Chondrocyte (in vitro differentiated cells): ENCODE measurements at places on chromosomes 16 and 17. TPM values are rescaled to one million over a fixed set of nuclear protein-coding genes. Genes with fewer than 3 reads are reported as not detected.

The PYY gene
- total RNA-seq, result not detected in 3 replicates

The KRT32 gene
- total RNA-seq, result not detected in 3 replicates

DNA sequence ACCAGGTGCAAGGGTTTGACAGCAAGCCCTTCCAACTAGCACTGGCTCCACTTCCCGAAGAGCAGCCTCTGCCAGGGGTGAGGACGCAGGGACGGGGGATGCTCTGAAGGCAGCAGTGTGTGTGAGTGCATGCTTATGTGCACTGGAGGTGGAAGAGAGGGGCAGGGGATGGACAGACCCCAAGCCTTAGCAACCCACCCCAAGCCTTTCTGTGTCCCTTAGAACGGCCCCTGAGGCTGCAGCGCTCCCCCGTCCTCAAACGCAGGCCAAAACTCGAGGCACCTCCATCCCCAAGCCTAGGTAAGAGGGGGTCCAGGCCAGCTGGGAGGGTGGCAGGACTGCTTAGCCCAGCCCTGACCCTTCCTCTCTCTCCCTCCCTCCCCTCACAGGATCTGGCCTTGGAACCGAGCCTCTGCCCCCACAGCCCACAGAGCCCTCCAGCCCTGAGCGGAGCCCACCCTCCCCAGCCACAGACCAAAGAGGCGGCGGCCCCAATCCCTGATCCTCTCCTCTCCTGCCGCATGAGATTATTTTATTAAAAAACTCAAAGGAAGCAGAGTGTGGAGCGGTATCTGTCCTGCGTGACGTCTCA is 2.9 kb downstream of the ACD start:
- no peak for DNase-seq

DNA sequence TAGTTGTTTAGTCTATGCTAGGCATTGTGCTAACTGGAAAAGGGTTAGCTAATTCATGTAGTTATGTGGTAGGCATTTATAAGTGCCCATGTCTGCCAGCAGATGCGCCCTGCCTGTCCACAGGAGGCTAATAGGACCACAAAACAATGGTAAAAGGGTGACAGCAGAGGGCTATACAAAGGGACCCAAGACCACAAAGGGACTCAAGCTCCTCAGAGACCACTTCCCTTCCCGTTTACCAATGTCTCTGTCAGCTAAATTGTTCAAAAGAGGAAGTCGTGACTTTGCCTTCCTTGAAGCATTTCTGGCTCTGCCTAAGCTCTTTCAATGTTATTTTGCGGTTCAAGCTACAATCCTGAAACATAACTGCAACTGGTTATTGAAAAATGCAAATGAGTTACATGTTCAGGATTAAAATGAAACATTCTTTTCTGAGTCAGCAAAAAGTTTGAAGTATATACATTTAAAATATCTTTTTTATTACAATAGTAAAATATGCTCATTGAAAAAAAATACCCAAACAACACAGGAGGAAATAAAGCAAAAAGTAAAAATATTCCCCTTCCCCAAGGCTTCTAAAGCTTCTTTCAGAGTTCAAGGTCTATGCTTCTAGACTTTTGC is 149.2 kb downstream of the MAF start:
- no peak for DNase-seq

DNA sequence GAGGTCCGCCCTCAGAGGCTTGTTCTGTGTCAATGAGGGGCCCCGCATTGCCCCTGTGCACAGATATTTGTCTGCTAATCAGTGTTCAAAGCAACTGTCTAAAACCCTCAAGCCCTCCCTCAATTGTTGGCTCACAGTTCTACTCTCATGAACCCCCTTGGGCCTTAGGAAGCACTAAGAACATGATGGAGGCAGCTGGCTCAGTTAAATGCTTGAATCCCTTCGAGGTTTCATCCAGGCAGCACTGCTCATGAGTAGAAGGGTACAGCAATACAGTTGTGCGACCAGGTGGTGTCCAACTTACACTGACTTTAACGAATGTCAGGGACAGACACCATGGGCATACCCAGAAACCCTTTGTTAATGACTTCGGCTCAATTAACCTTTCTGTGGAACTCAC is 89.2 kb upstream of the WSCD1 start:
- no peak for DNase-seq

DNA sequence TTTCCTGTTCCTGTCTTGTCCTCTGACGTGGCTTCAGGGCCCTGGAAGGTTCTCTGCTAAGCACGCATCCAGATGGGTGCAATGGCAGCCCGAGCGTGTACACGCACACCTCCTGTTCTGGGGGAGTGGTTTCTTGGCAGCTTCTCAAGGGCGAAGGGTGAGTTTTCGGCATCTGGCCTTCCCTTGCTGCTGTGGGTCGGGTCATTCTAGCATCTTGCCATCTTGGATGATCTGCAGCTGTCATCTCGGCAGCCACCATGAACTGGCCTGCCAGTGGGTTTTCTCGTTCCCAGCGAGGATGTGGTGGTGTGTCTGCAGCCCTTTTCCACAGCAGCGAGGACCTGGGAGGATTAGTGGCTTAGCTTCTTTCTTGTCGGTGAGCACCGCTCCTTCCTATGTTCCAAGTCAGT is 10.6 kb downstream of the MSI2 start:
- no peak for DNase-seq
